Fibroblast of skin of left biceps (primary cell): ENCODE measurements at places on chromosomes 7 and 10.

DNA sequence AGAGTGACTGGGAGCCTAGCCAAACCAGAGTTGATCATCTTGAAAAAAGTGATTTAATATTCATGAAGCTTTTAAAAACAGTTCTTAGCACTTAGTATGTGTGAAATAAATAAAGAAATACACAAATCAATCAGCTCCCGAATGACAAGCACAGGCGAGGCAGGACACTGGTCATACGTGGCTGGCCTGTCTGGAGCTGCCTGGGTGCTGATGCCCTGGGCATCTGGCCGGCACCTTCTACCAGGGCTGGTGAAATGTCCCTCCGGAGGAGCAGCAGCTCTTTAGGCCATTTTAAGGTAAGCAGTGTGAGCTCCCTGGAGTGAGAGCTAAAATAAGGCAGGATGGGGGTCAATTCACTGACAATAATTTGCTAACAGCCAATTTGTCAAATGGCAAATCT, 23.7 kb downstream of the IL15RA start:
- DNase-seq: no peak

GRCh38 chr10:99304862-99305229, 24.3 kb upstream of the CNNM1 start:
- no peak for DNase-seq

- no peak for DNase-seq
These were observed 61.3 kb downstream of the RNLS start for GRCh38 chr10:88521791-88522190.

DNA sequence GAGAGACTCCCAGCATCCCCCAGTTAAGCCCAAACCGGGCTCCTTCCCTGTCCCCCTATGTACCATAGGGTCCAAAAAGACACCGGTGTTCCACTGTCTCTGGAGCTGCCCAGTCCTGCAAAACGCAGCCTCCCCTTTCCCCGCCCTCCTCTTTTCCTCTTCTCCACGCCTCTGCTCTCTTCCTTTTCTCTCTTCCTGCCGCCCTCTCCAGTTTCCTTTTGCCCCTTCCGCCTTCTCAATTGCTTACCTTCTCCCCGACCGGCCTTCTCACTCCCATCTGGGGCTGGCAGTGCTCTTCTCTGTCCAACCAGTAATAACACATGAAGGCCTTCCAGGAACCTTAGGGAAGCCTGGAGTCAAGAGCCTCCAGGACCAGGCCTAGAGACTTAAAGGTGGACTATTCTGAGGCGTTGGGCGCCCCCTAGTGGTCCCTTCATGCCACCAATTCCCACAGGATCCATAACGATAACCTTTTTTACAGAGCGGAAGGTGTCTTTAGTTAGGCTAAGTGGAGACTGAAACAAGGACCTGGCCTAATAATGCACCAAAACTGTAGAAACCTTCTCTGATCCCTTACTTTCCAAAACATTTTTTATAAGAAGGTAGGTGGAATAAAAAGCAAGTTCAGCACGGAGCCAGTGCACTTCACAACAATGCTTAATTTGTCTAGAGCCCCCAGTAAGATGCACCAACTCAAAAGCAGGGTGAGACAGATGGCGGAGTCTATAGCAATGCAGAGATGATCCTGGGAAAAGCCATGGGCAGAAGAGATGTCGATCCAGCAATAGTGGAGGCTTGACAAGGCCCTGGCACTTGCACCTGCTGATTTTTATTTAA, 27.2 kb upstream of the MSRB2 start:
- DNase-seq: peak; percentile 21
